Kidney (tissue), 22 donors: ENCODE measurements at places on chromosomes 4 and X. TPM values are rescaled to one million over a fixed set of nuclear protein-coding genes. Genes with fewer than 3 reads are reported as not detected.

- DNase-seq, result no peak
Observed at GRCh38 chr4:184688447-184688846, 38.9 kb downstream of the PRIMPOL start.

GRCh38 chrX:43064096-43064495, 286.1 kb upstream of the PPP1R2C start:
- no peak for DNase-seq

DNA sequence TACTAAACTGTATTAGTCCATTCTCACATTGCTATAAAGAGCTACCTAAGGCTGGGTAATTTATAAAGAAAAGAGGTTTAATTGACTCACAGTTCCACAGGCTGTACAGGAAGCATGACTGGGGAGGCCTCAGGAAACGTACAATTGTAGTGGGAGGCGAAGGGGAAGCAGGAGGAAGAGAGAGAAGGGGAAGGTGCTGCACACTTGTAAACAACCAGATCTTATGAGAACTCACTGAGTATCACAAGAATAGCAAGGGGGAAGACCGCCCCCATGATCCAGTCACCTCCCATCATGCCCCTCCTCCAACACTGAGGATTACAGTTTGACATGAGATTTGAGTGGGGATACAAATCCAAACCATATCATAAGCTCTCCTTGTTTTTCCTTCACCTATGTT, 40.9 kb downstream of the RPA4 start:
- DNase-seq, result no peak

Gene TCEANC
- 5.3 TPM for total RNA-seq

- no peak for DNase-seq
Observed at GRCh38 chrX:19541931-19542330, 26.6 kb upstream of the MAP3K15 start.

DNA sequence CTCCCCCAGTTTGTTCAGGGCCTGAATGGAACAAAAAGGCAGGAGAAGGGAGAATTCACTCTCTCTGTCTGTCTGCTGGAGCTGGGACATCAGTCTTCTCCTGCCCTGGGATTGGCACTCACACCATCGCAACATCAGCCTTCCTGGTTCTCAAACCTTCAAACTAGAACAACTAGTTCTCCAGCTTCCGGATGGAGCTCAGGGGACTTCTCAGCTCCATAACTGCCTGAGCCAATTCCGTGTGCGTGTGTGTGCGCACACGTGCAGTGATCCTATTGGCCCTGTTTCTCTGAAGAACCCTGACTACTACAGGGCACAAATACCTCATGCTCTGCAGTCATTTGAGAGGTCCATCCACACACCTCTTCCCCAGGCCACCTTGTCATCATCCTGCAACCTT, 18.7 kb upstream of the MAN2B2 start:
- DNase-seq, result no peak

GRCh38 chr4:74733756-74734155, 60.6 kb downstream of the BTC start:
- DNase-seq, result no peak

- peak; percentile 96 for DNase-seq
Observed at GRCh38 chrX:150898343-150899190, at the start of gene CD99L2. TSS of gene CD99L2 (minus strand) at chrX:150898668. CDS start at chrX:150898588, 80 bp downstream.

Gene ADGRL3
- 8.9 TPM for total RNA-seq

DNA sequence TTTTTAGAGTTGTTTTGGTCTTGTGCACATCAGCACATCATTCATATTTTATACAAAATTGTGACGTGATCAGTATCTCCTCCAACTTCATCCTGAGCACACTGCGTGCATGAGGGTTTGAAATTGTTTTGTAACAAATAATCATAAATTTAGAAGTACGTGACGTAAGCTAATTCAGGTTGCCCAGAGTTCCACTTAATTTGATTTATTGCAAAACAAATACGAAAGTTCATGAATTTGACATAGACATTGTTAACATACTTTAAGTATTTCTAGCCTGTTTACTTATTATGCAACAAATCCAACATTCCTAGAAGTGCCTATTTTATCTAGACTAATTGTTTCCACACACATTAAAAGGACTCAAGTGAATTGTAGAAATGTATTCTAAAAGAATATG, 48.3 kb downstream of the MAP7D3 start:
- DNase-seq, result peak; percentile 38

DNA sequence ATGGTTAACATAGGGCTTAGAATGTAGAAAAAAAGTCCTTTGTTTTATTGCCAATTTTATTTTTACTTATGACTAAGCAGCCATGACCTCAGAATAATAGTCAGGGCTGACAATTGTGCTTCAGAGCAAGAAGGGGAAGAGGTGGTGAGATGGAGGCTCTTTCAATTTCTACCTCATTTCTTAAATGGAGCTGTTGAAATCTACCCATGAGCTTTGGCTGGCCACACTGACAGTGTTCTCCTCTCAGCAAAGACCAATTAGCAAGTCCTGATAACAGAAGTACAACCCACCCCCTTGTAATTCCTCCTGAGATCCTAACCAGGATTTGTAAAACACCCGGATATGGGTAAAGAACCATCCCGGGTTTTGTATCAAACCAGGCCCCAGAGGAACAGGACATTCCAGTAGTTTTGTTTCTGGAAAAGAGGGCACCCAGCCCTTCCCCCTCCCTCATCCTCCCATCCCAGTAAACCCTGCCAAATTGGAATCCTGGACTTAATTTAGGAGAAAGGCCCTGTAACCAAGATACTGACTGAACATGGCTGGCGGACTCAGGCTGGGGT, at the start of gene HEPH:
Gene HEPH (plus strand): TSS at position 399 of the 563 bp plus-strand sequence. CDS start 6,324 bp downstream, outside the sequence.
- DNase-seq, result peak; percentile 29

Gene BRS3
- not detected for total RNA-seq

- DNase-seq, result no peak
Observed at GRCh38 chr4:2905544-2905943, 57.7 kb downstream of the NOP14 start.

DNA sequence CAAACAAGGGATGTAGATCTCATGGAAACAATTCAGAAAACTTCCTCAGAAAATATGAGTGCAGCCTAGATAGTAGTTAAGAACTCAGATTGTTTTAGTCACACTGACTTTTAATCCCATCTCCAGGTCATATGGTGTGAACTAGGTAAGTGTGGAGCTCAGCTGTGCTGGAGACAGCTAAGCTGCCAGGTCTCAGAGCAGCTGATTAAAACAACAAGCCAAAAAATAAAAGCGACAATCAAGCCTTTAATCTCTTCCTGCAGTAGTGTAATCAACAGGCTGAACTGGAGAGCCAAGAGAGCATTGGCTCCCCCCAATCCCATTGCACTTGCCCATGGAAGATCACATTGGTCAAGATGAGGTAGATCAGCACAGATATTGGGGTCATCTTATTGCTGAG, 98.3 kb upstream of the ATOH1 start:
- no peak for DNase-seq

- DNase-seq, result no peak
Observed at GRCh38 chr4:38144031-38144430, 183.8 kb downstream of the PTTG2 start.

- no peak for DNase-seq
Observed at GRCh38 chrX:47247206-47247998, 14.6 kb downstream of the USP11 start.

Gene EDA2R
- total RNA-seq, result 2.5 TPM

Gene IQSEC2
- total RNA-seq, result 20.9 TPM

DNA sequence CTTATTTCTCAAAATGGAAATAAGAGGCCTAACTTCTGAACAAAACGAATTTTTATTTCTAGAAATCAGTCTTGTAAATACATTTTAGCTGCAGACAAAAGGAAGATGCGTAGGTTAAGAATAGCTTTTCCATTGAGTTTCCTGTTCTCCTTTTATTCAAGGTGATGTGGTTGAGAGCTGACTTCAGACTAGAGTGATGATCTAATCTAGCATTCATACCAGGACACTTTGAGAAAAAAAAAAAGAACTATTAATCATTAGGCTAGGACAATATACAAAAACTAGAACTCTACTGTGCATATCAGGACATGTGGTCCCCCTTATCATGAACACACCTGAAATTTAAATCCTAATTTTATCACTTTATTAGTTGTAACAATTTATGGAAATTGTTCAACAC, 884.5 kb upstream of the EPHA5 start:
- DNase-seq, result no peak

DNA sequence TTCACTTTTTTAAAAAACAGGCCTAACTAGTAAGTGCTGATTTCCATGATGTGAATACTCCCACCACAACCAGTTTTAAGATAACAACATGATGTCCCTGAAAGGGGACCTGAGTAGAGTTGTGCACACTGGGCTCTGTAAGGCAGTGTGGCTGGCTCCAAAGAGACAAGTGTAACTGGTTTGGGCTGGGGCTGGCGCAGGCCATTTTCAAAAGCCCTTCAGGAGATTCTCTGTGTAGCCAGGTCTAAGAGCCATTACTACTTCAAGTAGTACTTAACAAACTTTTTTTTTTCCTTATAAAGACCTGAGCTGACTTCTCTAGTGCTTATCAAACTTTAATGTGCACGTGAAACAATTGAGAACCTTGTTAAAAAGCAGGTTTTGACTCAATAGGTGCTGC, 4.3 kb downstream of the QRFPR start:
- no peak for DNase-seq

- peak; percentile 52 for DNase-seq
Observed at GRCh38 chr4:25621027-25621930, 34.4 kb upstream of the SLC34A2 start.
